Activated naive CD8-positive, alpha-beta T cell treated with anti-CD3 and anti-CD28 coated beads, Interleukin-2, amount 50 U/mL, for 24 hours (primary cell): ENCODE measurements at places on chromosomes 1 and 21.

- DNase-seq, result peak; percentile 80
Measured at GRCh38 chr1:209565759-209566678, 17.5 kb upstream of the CAMK1G start.

- no peak for DNase-seq
Measured at GRCh38 chr21:29571949-29572348, 273.2 kb downstream of the BACH1 start.

GRCh38 chr21:38993561-38993960, 187.8 kb downstream of the ETS2 start:
- no peak for DNase-seq

DNA sequence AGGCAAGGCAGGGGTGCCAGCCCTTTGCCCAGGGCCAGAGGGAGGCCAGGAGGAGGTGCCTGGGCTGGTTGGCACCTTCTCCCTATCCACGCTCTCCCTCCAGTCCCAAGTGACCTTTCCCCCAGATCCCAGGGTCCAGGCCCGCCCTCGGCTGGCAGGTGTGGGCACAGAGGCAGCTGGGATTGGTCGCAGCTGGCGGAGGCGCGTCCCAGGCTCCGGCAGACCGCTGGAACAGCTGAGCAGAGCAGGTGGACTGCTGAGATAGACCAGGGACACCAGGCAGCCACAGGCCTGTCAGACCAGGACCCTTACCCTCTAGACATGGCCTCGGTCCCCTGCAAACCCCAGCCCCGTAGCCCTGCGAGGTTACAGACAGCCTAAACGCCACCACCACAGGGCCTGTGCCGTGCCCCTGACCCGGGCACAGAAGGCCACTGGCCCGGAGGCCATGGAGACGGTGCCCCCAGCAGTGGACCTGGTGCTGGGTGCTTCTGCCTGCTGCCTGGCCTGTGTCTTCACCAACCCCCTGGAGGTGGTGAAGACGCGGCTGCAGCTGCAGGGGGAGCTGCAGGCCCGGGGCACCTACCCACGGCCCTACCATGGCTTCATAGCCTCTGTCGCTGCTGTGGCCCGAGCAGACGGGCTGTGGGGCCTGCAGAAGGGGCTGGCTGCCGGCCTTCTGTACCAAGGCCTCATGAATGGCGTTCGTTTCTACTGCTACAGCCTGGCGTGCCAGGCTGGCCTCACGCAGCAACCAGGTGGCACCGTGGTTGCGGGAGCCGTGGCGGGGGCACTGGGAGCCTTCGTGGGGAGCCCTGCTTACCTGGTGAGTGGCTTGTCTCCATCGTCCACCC, at the start of gene SLC25A34:
SLC25A34 (plus strand) TSS at position 221 of the 854 bp plus-strand sequence; CDS start at position 449, 228 bp downstream.
- DNase-seq, result no peak

DNA sequence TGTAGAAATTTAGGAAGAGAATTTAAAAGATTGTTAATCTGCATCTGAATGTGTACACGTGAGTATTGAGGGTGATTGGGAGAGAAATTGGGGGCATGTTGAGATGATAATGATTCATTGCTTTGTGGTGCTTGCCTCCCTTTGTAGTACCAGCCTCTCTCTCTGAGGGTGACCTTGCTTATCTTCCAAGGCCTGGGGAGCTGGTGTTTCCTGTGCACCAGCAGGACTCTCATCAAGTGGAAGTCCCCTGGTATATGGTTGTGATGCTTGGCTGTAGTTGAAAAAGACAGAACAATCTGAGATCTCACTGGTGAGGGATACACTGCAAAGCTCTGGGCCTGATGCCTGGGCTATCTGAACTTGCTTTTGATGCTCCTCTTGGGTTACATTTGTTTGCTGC, 4.0 kb downstream of the TCHHL1 start:
- DNase-seq, result no peak

DNA sequence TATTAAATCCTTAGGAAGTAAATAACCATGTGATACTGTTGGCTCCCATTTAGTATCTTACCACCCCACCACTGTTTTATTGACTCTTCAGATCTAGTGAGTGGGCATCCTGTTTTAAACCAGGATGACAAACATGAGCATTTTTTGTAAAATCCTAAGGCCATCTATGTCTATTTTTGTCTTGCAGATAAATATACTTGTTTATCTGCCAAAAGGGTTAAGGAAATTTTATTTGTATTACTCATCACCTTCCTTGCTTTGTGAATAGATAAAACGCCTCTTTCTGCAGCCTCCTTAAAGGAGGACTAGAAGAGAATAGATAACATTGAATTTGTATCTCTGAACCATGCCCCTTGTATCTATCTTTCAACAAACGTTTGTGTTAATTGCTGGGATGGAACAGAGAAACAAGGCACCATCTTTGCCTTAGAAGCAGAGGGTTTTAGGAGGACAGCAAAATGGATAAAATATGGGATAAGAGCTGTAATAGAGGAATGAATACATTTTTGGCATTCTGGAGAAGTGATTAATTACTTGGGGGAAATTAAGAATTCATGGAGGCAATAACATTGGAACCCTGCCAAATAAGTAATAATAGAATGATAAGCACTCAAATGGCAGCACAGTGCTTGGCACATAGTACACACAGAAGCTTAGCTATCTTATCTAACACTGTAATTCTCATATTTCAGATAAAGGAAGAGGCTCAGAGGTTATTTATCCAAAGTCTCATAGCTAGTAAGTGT, 14.7 kb downstream of the YTHDF2 start:
- no peak for DNase-seq

DNA sequence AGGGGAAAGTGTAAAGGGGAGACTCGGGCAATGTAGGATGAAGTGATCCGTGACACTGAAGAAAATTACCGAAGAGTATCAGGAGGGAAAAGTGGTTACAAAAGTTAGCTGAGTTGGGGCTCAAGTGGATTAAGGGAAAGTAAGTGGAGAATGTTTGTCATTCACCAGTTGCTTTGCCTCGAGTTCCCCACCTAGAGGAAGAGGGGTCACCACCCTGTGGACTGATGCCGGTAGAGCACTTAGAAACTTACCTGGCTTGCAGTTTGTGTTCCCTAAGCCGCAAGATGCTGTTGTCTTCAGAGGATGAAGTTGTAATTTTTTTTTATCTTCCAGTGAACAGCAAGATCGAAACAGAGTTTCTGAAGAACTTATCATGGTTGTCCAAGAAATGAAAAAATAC, 1.0 kb downstream of the PER3 start:
- DNase-seq, result no peak

GRCh38 chr1:244735404-244735803, 82.5 kb downstream of the DESI2 start:
- DNase-seq, result no peak

DNA sequence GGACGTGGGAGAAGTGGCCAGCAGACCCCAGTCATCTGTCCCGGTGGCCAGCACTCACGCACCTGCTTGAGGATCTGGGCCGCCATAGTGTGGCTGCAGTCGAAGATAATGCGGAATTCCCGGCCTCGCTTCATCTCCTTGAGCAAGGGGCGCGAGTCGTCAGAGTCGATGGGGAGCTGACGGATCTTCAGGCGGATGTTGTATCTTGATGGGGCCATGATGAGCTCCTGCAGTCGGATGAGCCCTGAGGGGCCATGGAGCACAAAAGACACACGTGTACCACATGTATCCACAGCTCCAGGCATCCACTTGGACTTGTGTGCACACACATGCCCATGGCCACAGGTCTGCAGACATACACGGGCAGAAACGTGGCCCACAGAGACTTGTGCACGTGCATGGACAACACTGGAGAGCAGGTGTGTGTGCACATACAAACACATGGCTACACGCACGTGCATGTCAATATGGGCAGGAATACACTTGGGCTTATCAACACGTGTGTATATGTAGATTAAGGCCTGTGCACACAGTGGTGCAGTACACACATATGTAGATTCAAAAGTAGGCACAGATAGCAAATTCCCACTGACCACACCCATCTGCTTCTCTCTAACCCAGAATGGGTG, 162.1 kb downstream of the GRIK3 start:
- no peak for DNase-seq

GRCh38 chr21:43337901-43338655, 88.9 kb downstream of the SIK1 start:
- DNase-seq, result no peak

GRCh38 chr1:2944705-2945104, 76.6 kb upstream of the ACTRT2 start:
- DNase-seq, result no peak

DNA sequence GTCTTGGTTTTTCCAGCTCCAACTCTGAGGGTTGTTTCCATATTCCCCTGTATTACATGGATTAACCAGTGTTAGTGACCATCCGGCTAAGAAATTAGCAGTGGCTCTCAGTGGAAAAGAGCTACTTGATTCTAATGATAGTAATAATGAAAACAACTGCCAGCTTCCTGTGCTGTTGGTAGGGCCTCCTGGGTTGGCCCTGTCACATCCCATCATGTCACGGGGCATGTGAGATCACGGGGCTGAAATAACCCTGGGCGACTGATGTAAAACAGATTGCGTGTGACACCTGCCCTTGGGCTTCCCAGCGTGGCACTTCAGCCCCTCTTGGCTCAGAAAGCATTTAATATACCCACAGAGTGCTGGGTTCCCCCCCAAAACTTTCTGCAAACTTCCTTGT, 149.0 kb downstream of the ROR1 start:
- no peak for DNase-seq
